Endodermal cell (in vitro differentiated cells): ENCODE measurements at places on chromosomes 16 and 17.
A peak's percentile ranks its signal among the peaks of the same experiment; 100 is the strongest.

GRCh38 chr17:63698381-63698885 is 1.5 kb downstream of the LIMD2 start:
- H3K4me1 ChIP-seq = peaks cover 9% of the 10 kb centered on the region
- H3K36me3 ChIP-seq = peaks cover 24% of the 10 kb centered on the region
- H3K27me3 ChIP-seq = no peaks in the 10 kb centered on the region
- no peak for DNase-seq
- H3K27ac ChIP-seq = no peak overlapping the region
- peak overlapping the region; percentile 78 for H3K4me3 ChIP-seq

GRCh38 chr17:17140590-17140980 is 65.5 kb downstream of the PLD6 start:
- H3K4me1 ChIP-seq = no peaks in the 10 kb centered on the region
- H3K36me3 ChIP-seq = peaks cover 38% of the 10 kb centered on the region
- no peak overlapping the region for H3K4me3 ChIP-seq
- H3K27ac ChIP-seq = no peak overlapping the region

DNA sequence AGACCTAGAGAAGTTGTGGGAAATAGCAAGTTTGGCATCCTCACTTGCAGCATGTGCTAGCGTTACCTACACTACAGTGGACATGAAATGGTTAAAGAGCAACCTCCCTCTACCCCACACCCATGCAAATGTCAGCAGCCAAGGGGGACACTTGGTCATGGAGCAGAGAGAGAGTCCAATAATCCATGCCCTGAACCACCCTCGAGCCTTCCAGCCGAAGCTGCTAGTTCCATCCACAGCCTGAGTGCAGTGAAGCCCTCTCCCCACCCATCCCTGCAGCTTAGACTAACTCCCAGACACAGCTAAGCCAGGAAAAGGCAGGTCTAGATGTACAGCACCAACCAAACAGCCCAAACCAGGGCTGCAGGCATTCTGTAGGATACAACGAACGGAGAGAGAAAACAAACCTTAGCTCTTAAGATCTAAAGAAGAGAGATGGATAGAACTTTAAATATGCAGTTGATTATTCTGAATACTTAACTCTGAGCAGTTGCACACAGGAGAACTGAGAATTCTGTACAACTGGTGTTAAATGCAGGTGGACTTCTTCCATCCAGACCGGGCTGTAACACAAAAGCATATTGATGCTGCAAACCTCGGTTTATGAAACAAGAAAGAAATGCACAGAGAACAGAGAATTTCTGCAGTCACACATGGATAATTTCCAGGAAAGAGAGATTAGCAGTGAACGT is 93.8 kb downstream of the SALL1 start:
- peaks cover 4% of the 10 kb centered on the region for H3K27me3 ChIP-seq
- H3K27ac ChIP-seq = no peak overlapping the region
- no peak for DNase-seq
- H3K36me3 ChIP-seq = no peaks in the 10 kb centered on the region

DNA sequence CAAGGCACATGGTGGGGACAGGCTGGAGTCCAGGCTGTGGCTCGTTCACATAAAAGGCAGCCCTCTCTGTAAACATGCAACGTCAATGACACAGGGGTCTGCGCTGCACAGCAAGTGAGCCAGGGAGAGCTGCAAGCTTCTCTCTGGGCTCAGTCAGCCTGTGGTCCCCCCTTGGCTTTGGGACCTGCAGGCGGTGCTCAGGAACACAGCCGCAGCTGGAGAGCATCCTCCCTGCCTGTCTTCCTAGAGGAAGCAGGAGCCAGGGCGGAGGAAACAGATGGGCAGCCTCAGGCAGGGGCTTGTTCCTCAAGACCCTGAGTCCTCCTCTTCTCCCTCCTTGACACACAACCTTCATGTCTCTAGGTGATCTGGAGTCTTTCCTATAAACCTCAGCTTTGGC is 228.0 kb downstream of the C16orf78 start:
- peaks cover 8% of the 10 kb centered on the region for H3K4me1 ChIP-seq
- H3K27me3 ChIP-seq = no peaks in the 10 kb centered on the region
- DNase-seq = peak; percentile 32
- H3K36me3 ChIP-seq = no peaks in the 10 kb centered on the region

- no peak for DNase-seq
- H3K4me1 ChIP-seq = peaks cover 3% of the 10 kb centered on the region
- H3K27ac ChIP-seq = no peak overlapping the region
- no peak overlapping the region for H3K4me3 ChIP-seq
Observed at GRCh38 chr17:56599088-56599487, 5.6 kb downstream of the NOG start.

- peaks cover 9% of the 10 kb centered on the region for H3K4me1 ChIP-seq
- H3K27ac ChIP-seq = no peak overlapping the region
- H3K36me3 ChIP-seq = no peaks in the 10 kb centered on the region
- no peak for DNase-seq
- H3K4me3 ChIP-seq = no peak overlapping the region
Observed at GRCh38 chr16:59213952-59214351, 479.8 kb upstream of the GOT2 start.

DNA sequence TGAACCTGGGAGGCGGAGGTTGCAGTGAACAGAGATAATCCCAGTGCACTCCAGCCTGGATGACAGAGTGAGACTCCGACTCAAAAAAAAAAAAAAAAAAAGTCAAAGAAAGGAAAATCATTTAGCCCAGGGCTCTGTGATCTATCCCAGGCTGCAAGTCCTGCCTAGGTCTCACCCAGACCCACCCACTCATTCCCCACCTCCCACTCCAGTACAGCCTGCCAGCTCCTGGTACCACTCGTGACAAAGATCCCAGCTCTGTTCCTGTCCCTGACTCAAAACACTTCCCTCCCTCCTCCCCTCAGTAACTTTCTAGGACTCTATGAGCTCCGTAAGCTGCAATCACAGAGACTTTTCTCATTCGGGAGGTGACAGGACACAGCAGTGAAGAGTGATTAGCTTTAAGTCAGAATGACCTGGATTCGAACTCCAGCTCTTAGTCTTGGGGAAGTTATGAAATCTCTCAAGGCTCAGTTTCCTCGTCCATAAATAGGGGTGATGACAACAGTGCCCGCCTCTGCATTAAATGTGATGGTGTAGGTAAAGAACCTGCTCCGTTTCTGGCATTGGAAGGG is 28.0 kb upstream of the MRPS23 start:
- no peak overlapping the region for H3K4me3 ChIP-seq
- H3K27me3 ChIP-seq = no peaks in the 10 kb centered on the region
- no peak for DNase-seq
- no peak overlapping the region for H3K27ac ChIP-seq
- H3K36me3 ChIP-seq = peaks cover 16% of the 10 kb centered on the region

GRCh38 chr17:5219536-5219935 is 15.1 kb downstream of the SCIMP start:
- no peak overlapping the region for H3K27ac ChIP-seq
- DNase-seq = no peak
- no peak overlapping the region for H3K4me3 ChIP-seq

GRCh38 chr17:54967621-54968261 is 713 bp downstream of the COX11 start:
- DNase-seq = peak; percentile 67
- H3K27me3 ChIP-seq = no peaks in the 10 kb centered on the region
- H3K4me1 ChIP-seq = peaks cover 3% of the 10 kb centered on the region
- H3K27ac ChIP-seq = peak overlapping the region; percentile 69
- H3K36me3 ChIP-seq = peaks cover 39% of the 10 kb centered on the region

GRCh38 chr17:81523402-81524038 is 4.7 kb upstream of the FSCN2 start:
- no peaks in the 10 kb centered on the region for H3K36me3 ChIP-seq
- peaks cover 9% of the 10 kb centered on the region for H3K4me1 ChIP-seq
- peaks cover 8% of the 10 kb centered on the region for H3K27me3 ChIP-seq
- H3K27ac ChIP-seq = peak overlapping the region; percentile 82
- no peak for DNase-seq
- no peak overlapping the region for H3K4me3 ChIP-seq

- no peak for DNase-seq
- H3K4me1 ChIP-seq = no peaks in the 10 kb centered on the region
- H3K4me3 ChIP-seq = no peak overlapping the region
- no peaks in the 10 kb centered on the region for H3K27me3 ChIP-seq
Observed at GRCh38 chr17:19727501-19728078, 11.2 kb upstream of the SLC47A2 start.

GRCh38 chr17:7717756-7718350 is 309 bp downstream of the DNAH2 start:
- no peak overlapping the region for H3K27ac ChIP-seq
- H3K4me3 ChIP-seq = peak overlapping the region; percentile 86
- H3K27me3 ChIP-seq = peaks cover 25% of the 10 kb centered on the region
- no peaks in the 10 kb centered on the region for H3K36me3 ChIP-seq
